HCT116 (cell line): ENCODE measurements at places on chromosomes 5 and 9.

DNA sequence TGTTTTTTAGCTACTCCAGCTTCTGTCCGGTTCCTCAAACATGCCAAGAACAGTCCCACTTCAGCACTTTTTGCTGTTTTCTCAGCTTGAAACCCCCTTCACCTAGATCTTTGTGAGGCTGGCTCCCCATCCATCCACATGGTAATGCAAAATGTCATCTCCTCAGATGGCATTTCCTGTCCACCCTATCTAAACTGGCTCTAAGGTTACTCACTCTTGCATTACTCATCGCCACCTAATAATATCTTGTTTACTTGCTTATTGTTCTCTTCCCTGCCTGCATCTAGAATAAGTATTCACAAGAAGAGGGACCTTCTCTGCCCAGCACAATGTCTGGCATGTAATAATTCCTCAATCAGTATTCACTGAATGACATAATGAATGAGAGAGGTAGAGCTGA, 220.1 kb downstream of the FAM114A2 start:
- no peak for DNase-seq

- no peak for DNase-seq
Measured at GRCh38 chr5:68591850-68592249, 376.3 kb downstream of the PIK3R1 start.

- no peak for DNase-seq
Measured at GRCh38 chr5:133825631-133826289, 142.7 kb downstream of the C5orf15 start.

GRCh38 chr9:26561928-26562327, 330.7 kb downstream of the CAAP1 start:
- DNase-seq = no peak

DNA sequence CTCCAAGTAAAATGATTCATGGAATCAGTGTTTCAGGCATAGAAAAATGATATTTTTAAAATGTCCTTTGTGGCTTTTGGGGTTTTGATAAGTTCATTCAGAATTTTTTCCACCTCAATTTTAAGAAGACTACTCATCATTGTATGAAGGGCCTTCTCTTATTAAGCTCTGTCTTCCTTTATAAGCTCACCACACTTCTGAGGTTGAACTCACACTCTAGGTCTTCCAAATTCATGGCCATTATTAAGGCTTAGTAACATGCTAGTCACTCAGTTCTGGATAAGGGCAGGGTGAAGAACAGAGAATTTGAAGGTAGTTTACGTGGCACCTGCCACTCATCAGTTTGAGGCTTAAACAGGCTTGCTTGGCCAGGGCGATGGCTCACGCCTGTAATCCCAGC, 4.2 kb downstream of the MELK start:
- no peak for DNase-seq

- DNase-seq = no peak
Measured at GRCh38 chr5:154351141-154351540, 94.7 kb upstream of the SAP30L start.

GRCh38 chr5:67431191-67431590, 234.6 kb upstream of the CD180 start:
- no peak for DNase-seq
